Stimulated activated CD4-positive, alpha-beta T cell treated with anti-CD3 and anti-CD28 coated beads, Interleukin-1b, Interleukin-23, amount 100 ng/mL, for 1 hour (primary cell): ENCODE measurements at places on chromosomes 13 and 19.

GRCh38 chr13:104015646-104016396 lies 949.6 kb upstream of the SLC10A2 start:
- DNase-seq = no peak

GRCh38 chr13:59906413-59907049 lies 257.2 kb downstream of the DIAPH3 start:
- no peak for DNase-seq

DNA sequence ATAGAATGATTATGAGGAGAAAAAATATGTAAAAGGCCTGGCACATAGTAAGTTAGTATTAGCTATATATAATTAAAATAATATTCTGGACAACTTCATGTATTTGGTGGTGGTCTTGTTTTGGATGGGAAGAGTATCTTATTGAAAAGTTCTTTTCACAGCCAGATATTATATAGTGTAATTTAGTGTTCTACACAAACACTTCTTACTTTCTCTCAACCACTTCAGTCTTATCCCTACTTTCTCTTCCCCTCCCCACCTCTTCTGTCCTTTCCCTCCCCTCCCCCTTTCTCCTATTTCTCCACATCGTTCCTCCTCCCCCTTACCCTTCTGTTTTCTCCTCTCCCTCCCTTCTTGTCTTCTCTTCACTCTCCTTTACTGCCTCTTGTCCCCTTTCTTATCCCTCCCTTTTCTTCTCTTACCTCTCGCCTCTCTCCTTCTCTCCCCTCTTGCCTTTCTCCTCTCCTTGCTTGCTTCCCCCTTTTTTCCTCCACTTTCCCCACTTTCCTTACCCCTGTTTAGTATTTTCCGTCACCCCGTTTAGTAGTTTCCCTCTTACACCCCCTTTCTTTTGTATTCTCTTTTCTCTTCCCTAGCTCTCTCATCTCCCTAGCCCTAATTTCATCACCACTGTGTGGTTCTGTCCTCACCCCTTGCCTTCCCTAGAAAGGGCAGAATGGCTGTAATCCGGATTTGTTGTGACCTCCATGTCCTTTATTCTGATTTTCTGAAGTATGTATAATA lies 107.2 kb upstream of the MLNR start:
- DNase-seq = no peak

DNA sequence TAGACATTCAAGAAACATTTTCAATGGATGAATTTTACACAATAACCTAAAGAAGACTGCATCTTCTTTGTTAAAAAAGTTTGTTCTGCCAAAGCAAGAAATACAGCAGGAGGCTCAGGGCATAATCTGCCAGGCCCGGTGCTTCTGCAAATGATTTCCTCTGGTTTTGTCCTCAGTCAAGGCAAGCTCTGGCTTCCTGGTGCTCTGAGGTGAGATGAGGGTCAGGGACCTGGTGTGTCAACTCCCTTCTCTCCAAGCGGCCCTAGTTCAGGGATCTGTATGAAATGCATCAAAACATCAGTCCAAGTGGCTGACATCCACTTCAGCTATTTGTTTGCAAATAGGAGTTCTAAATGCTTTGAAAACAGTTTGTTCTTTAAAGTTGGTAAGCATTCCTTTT lies 31.6 kb downstream of the LACC1 start:
- no peak for DNase-seq

- DNase-seq = no peak
Measured at GRCh38 chr13:71869274-71869673, 2.3 kb upstream of the DACH1 start.

DNA sequence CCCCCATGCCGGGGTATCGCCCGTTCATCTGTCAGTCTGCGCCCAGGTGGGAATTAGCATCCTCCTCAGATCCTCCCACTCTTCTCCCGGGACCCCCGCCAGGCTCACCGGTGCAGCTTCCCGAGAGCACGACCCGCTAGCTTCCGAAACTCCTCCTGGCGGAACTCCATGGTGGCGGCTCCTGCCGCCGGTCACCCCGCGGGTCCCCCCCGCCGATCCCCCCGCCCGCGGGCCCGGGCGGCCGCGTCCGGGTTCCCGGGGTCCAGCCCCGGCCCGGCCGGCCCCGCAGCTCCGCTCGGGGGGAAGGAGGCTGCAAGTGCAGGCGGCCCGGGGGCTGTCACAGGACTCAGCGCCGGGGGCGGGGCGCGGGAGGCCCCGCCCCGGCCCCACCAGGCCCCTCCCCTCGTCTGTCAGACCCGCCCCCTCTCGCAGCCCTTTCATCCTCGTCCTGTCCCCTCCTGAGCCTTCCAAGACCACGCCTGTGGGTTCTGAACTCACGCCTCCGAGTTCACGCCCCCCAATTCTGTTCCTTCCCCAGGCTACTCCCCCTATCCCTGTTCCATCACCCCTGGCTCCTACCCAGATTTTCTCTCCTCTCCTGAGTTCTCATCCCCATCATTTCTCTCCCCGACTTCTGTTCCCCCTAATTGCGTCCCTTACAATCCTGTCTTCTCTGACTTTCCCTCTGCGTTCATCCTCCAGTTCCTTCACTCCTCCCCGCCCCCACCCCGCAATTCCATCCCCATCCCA lies at the start of gene SLC17A7:
TSS of gene SLC17A7 (minus strand) at position 318 of the 750 bp plus-strand sequence. CDS start at position 170, 148 bp downstream.
- DNase-seq = no peak

GRCh38 chr13:77719128-77719527 lies 21.6 kb downstream of the SLAIN1 start:
- no peak for DNase-seq

- DNase-seq = no peak
Measured at GRCh38 chr19:1327125-1327524, 41.5 kb downstream of the EFNA2 start.

GRCh38 chr19:16779539-16780163 lies 49.5 kb upstream of the SIN3B start:
- DNase-seq = no peak

DNA sequence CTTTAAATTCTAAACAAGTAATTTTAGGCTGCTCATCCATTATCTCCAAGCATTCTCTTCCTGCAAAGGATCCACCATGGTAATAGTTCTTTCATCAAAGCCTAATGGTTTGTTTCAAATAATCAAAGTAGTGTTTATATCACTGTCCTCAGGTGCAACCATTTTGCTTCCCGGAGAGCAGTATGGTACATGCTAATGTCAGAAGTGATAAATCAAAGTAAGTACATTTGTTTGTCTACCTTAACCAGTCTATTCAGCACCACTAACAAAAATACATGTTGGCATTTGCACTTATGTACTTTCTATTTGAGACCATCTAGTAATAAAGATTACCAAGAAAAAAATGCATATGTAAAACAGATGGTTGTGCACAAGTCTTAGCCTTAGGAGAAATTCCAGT lies 37.5 kb downstream of the DACH1 start:
- no peak for DNase-seq

DNA sequence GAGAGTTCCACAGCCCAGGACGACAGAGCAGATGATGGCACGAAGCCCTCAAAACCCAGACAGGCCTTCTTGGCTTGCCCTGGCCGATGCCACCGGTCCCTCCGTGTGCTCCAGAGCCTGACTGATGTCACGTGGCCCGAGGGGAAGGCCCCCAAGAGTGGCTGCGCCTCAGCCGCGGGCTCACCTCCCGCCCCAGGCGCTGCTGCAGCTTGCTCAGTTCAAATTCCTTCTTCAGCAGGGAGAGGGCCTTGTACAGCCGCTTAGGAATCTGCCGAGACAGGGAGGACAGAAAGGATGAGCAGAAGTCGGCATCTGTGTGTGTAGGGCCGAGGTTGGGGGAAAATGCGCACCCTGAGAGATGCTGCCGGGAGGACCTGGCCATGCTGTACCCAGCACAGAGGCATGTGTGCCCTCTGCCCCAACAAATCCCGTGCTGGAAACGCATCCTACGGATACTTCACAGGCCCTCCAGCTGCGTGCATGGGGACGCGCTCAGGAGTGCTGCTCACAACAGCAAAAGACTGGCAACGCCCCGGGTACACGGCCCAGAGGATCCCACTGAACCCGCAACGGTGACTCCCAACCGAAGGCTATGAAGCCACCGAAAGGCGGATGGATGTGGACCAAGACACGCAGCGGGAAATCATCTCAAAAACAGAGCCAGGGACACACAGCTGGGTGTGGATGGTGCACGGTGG lies 12.9 kb downstream of the LONP1 start:
- DNase-seq = no peak

- DNase-seq = no peak
Measured at GRCh38 chr13:31090096-31090495, 71.6 kb downstream of the HSPH1 start.

DNA sequence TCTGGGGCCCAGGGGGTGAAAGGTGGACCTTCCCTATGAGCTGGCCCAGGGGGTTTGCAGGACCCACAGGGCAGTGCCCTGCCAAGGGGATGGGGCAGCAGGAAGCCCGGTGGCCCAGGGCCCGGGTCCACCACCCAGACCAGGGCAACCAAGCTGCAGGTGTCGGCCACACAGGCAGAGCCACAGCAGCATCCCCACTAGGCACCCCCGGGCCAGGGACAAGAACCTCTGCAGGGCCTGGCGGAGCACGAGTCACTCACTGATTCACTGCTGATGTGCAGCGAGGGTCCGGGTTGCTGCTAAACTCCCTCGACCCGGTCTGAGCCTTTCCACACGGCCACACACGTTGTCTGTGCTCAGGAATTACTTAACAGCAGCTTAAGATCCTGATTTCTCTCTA lies 8.8 kb downstream of the FZR1 start:
- no peak for DNase-seq

- no peak for DNase-seq
Measured at GRCh38 chr19:575527-576506, 3.4 kb downstream of the BSG start.

- DNase-seq = no peak
Measured at GRCh38 chr13:86960876-86961275, 710.3 kb upstream of the SLITRK5 start.

DNA sequence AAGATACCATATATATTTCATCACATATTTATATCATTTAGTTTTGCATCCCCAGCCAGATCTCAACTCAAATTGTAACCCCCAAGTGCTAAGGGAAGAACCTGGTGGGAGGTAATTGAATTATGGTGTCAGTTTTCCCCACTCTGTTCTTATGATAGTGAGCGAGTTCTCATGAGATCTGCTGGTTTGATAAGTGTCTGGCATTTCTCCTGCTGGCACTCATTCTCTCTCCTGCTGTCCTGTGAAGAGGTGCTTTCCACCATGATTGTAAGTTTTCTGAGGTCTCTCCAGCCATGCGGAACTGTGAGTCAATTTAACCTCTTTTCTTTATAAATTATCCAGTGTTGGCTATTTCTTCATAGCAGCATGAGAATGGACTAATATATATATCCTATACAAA lies 462.5 kb upstream of the SLITRK5 start:
- no peak for DNase-seq

DNA sequence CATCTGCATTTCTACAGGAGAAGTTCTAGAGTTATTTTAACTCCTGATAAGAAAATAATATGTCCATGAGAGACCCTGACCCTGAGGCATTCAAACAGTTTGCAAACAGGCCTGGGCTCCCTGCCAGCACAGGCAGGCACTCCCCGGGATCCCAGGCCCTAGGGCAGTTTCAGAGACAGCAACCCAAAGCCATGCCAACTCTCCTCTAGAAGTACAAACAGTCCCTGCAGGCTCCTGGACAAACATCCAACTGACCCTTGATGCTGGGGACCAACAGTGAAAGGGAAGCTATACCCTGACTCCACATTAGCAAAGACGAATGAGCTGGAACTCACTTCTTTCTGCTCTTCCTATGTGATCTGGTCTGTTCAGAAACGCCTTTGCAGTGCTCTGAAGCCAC lies 44.8 kb downstream of the CCDC70 start:
- no peak for DNase-seq

- no peak for DNase-seq
Measured at GRCh38 chr19:29896802-29897201, 45.2 kb upstream of the URI1 start.

- no peak for DNase-seq
Measured at GRCh38 chr13:114081761-114082681, 50.4 kb downstream of the RASA3 start.

DNA sequence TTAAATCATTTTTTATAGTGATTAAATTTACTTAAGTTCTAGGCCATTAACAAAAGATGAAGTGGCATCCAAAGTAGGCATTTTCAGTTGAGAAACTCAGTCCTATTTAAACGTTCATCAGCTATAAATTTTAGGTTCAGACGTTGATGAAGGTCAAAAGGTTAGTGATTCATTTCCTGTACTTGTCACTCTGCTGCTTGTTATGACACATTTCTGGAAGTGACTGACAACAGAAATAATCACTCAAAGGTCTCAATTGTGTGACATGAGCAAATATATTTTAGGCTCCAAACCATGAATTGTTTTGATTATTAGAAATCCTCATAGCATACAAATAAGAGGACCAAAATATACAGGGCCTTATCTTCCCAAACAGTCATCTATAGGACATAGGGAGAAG lies 10.3 kb upstream of the EDNRB start:
- DNase-seq = no peak

DNA sequence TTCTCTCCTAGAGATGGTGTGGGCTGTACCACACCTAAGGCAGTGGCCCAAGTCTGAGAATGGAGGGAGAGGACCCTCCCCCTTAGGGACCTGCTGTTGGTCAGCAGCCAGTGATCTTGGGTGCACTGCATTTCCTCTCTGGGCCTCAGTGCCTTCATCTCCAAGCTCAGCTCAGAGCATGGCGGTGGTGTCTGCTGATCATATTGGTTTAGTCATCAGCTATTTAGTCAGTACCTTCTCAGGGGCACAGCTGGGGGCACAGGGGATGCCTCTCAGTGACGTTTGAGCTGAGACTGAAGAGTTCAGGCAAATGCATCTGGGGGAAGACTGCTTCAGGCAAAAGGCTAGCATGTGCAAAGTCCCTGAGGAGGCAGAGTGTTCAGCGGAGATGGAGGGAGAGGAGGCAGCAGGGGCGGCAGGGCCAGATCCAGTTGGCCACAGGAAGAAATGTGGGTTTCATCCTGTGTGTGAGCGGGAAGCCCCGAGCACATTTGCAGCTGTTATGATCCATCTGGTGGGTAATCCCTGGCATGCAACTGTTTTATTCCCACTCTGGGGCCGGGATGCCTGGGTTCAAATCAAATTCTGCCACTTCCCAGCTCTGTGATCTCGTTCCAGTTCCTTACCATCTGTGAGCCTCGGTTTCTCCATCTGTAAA lies 15.7 kb upstream of the PGLS start:
- no peak for DNase-seq

DNA sequence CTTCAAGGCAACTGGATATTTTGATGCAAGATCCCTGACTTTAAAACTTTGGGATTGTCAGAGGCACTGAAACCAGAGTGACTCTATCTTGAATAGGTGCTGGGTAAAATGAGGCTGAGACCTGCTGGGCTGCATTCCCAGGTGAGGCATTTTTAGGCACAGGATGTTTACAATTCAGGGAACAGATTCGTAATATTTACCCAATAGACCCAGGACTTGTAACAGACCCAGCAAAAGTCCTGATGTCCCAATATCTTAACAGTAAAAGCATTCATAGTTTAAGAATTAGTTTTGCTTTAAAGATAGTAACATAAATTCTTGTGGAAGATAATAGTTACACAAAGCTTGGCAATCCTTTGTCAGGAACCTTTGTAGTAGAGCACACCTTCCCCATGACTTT lies 166.2 kb downstream of the FGF14 start:
- DNase-seq = no peak
